AG04450 (cell line): ENCODE measurements at places on chromosomes 2 and 18. TPM values are rescaled to one million over a fixed set of nuclear protein-coding genes. Genes with fewer than 3 reads are reported as not detected.

ANKRD23 gene
- 0.46 and 0.81 TPM in 2 replicates for polyA plus RNA-seq

NPPC gene
- polyA plus RNA-seq, result not detected in 2 replicates

PSD4 gene
- 0.32 and 0.37 TPM in 2 replicates for polyA plus RNA-seq

RGPD5 gene
- 4.8 and 8.3 TPM in 2 replicates for polyA plus RNA-seq

PDCL3 gene
- polyA plus RNA-seq, result 17.0 and 19.2 TPM in 2 replicates

DNA sequence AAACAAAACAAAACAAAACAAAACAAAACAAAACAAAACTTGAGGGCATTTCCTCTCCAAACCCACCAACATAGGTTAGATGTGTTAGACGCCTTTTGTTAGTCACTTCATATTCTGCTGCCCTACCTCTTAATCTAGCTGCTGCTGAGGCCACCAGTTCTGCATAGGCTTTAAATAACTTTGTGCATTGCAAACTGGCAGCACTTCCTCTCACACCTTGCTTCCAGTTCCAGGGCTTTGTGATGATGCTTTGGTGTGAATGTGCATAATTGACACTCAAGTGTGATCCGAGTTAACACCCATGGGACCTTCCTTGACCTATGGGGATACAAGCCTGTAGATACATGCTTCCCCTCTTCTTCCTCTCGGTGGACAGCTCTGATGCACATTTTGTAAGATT, 2.3 kb upstream of the SERPINB11 start:
- DNase-seq, result no peak

GRCh38 chr2:36058953-36059352, 296.6 kb upstream of the CRIM1 start:
- DNase-seq, result no peak

GRCh38 chr2:195622966-195623365, 34.1 kb upstream of the SLC39A10 start:
- DNase-seq, result no peak

GRCh38 chr2:54836477-54836876, 113.0 kb downstream of the EML6 start:
- no peak for DNase-seq

DNA sequence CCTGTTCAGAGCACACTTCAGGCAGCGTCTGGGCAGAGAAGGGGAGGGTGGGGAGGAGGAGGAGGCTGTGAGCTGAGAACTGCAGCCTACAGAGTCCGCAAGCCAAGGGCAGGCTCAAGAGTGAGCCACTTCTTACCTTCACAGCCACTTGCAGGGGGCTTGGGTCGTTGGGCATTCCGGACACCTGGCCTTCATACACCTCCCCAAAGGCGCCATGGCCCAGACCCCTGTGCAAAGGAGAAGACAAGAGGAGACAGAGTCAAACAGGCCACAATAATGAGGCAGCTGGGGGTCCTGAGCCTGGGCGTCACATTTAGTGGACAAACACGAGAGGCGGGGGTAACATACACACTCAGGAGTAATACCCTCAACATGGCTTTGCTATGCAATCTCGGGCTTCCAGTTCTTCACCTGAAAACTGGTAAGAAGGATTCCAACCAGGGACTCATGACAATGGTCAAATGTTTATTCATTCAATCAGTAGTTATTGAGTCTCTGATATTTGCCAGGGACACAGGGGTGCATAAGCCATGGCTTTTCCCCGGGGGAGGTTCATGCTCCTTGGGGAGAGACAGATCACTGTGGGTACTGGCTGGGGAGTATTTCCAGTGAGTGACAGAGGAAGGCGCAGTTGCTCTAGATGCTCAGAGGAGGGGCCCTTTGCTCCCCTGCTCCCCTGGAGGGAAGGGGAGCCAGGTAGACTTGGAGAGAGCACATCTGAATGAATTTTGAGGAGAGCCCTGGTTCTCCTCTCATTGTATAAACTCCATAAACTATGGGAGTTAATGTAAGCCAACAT, 107.4 kb downstream of the CLIP4 start:
- no peak for DNase-seq
